ENCODE measurements at places on chromosomes 11 and 22.

DNA sequence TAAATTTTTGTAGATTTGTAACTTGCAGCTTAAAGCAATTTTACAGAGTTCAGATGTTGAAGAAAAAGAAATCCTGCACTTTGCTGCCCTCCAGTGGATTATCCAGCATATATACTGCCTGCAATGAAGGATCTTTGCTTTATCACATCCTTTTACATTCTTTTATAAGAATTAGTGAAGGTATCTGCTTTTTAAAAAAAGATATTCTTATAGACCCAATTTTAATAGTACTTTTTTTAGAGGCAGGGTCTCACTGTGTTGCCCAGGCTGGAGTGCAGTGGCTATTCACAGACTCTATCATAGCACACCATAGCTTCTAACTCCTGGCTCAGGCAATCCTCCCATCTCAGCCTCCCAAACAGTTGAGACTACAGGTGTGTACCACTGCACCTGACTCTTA is 60.7 kb downstream of the TTC17 start:
- DNase-seq, result peak; percentile 3

DNA sequence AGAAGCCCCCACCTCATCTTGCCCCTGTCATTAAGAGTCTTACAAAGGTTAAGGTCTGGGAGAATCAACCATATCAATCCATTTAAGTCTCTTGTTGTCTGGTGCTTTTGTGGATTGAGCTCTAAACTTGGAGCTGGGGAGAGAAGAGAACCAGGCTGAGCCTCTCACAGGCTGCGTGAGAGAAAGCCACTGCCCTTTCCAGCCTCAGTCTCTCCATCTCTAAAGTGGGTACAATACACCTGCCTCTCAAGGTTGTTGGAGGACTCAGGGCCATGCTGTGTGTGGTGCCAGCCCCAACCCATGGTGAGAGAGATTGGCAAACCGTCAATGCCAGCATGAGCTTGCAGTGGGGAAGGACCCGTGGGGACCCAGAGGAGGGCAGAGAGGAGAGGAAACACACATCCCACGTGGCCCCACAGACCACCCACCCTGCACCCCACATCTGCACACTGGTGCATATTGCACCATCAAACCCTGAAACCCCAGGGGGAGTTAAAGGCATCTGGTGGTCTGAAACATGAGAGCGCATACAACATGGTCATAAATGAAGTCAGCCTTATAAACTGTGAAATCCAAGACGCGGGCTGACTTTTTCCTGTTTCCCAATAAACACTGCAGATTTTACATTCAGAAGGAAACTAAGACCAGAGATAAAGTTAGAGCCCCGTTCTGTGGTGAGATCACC is 27.5 kb upstream of the FBLN1 start:
- DNase-seq, result no peak

DNA sequence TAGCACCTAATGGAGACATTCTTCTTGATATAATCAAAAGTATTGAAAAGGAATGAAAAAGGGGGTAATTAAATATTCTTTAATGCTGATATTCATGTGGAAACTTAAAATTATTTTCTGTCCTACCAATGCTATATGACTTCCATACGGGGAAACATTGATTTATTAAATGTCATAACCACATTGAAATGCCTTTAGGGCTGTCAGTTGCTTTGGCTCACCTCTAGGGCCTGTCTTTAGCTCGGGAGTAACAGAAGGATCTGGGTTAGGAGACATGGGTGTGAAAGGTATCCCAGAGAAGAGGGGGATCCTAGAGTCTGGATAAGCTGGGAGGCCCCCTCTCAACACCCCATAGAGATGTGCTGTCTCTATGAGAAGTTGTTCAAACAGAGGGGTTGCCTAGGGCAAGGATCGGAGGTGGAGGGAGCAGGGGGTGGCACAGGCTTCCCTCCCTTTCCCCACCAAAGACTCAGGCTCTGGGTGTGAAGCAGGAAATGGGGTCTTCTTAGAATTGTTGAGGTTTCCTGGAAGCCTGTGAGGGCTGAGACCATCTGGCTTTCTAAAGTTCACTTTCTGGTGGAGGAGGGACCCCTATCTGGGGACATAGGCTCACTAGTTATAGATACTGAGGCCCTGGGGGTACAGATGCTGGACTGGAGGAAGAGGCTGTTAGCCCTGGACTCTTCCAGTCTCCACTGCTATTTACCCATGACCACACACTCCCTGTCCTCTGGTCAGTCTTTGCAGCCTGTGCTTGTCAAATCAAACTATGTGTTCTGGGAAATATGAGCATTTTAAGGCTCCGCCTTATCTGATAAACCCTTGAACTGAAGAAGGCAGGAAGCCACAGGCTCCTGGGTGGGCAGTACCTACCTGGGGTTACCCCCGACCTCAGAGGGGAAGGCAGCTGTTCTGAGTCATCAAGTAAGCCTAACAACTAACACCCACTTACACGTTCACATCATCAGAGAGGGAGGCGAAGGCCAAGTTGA is 55.8 kb upstream of the RRAS2 start:
- DNase-seq, result no peak

- DNase-seq, result peak; percentile 41
These were observed 313.7 kb downstream of the MN1 start for GRCh38 chr22:27487600-27488452.

GRCh38 chr22:32979606-32980005 is 78.6 kb downstream of the SYN3 start:
- no peak for DNase-seq

DNA sequence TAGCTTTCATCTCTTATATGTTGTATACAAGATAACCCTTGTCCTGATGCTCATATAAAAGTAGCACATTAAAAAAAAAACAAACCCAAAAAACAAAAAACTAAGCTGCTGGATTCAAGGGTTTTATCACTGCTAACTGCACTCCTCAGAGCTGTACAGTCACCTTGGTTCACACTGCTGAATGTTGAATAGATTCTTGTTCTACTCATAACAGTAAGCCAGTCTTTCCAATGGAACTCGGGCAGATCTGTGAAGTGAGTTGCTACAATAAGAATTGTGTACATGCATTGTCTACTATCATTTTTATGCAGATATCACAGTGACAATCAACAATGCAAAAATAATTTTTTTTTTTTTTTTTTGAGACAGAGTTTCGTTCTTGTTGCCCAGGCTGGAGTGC is 4.7 kb downstream of the HARBI1 start:
- DNase-seq, result no peak
